ENCODE measurements at places on chromosomes 1 and 21.

- no peak for DNase-seq
These were observed 77.9 kb downstream of the ADARB1 start for GRCh38 chr21:45152265-45152746.

DNA sequence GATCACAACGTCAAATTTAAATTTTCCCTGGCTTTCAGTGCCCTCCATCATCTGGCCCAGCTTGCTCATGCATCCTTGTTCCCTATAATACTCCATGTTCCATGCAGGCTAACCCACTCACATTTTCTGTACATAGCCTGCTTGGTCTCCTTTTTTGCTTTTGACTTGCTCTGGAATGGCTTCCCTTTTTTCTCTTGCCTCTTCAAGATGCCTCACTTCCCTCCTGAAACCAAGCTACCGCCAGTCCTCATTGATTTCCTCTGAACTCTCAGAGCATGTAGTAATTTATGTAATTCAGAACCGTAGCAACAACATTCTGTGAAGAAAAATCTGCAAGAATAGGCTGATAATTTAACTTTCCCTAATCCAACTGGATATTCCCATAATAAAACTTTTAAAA is 10.3 kb downstream of the CAP1 start:
- no peak for DNase-seq

GRCh38 chr1:180456191-180456590 is 46.2 kb downstream of the ACBD6 start:
- no peak for DNase-seq

DNA sequence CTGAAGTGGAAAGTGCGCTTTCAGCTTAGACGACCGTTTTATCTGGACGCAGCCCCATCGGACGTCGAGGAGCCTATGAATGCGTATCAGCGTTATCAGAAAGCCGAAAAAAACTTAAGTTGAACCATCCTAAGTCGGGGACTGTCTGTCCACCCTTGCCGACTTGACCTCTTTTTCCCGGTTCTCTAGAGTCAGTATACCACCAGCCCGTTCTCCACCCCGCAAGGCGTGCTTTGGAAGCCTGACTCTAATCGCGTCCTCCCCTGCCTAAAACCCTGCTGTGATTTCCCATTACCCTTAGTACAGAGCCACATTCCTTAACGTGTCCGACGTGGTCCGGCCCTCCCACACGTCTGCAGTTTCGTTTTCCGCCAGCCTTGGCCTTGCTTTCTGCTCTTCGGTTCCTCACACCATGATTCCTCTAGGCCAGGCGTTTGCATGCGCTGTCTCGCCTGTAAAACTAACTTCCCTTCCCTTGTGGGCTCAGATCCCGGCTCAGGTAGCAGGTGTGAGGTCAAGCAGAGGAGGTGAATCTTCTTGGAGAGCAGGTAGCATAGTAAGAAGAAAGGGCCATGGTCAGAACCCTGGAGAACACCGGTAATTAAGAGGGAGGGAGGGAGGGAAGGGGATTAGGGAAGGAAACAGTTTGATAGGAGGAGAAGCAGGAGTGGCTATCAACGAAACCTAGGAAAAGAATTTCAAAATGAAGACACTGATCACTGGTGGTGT is 865 bp downstream of the ADPRS start:
- DNase-seq, result no peak

- no peak for DNase-seq
These were observed 2.6 kb downstream of the TAGLN2 start for GRCh38 chr1:159922511-159923202.

- no peak for DNase-seq
These were observed 43.6 kb downstream of the C21orf91 start for GRCh38 chr21:17775431-17776126.

DNA sequence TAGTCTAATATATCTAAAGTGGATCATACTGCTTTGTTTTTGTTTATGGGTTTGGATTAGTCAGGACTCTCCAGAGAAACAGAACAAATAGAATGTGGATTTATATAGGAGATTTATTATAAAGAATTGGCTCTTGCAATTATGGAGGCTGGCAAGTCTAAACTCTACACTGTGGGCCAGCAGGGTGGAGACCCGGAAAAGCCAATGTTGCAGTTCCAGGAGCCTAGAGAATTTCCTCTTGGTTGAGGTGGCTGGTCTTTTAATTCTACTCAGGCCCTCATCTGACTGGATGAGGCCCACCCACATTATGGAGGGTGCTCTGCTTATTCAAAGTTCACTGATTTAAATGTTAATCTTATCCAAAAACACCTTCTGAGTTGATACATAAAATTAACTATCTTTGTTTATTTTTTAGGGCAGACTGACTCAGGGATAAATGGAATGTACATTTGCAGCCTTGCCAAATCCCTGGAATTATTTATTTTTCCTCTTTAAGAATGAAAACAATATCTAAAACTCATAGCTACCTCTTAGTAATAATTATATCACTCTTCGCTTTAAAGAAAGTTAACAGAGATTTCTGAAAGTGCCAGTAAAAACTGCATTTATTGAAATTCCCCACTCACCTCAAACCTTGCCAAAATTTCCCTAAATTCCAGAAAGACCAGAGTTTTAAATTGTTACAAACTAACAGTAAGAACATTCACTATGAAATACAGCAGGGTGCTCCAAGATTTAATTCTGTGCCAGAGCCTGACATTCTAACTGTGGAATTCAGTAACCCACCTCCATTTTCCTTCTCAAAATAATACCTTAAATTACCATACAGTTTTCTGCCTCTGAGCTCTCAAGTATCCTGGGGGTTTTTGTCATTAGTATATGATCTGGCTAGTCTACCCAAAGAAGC is 36.6 kb upstream of the SSX2IP start:
- DNase-seq, result no peak

GRCh38 chr21:41427556-41427955 is 1.5 kb downstream of the MX1 start:
- no peak for DNase-seq
